T47D (cell line): ENCODE measurements at places on chromosomes 7 and 10.

- no peak for DNase-seq
Measured at GRCh38 chr10:104052431-104052830, 33.2 kb downstream of the COL17A1 start.

- no peak for DNase-seq
Measured at GRCh38 chr7:137166363-137166762, 177.2 kb downstream of the PTN start.

GRCh38 chr7:36661135-36661840 lies 63.0 kb downstream of the AOAH start:
- DNase-seq, result no peak

- DNase-seq, result no peak
Measured at GRCh38 chr10:131851346-131851745, 49.5 kb upstream of the PPP2R2D start.

- no peak for DNase-seq
Measured at GRCh38 chr7:134613623-134614347, 32.9 kb upstream of the BPGM start.

- DNase-seq, result no peak
Measured at GRCh38 chr7:44607141-44608068, 978 bp downstream of the OGDH start.

DNA sequence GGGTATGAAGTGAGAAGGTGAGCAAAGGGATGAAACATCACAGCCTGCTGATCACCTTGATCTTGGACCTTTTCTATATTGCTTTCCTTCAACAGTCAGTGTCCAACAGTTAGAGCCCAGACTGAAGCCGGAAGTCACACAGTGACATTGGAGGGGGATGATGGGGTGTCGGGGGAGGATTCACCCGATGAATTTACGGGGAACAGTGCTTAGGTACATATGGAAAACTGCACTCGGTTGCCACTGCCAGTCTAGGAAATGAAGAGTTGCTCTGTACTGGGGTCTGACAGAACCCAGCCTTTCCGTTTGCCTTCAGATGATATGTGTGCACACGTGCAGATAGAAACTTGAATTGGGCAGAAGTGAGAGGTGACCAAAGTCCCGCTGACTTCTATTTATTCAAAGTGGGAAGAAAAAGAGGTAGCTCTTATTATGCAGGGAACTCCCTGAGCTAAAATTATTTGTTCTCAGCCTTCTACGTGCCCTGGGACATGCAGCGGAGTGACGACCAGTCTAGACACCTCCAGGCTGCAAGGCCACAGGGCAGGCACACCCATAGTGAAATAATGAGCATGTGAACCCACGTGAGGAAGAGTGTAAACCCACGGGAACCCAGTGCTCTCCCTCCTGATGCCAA lies 107.2 kb upstream of the INHBA start:
- DNase-seq, result no peak

- DNase-seq, result peak; percentile 1
Measured at GRCh38 chr7:92292981-92293380, 47.2 kb downstream of the ANKIB1 start.

- no peak for DNase-seq
Measured at GRCh38 chr10:100653957-100654781, 91.2 kb upstream of the PAX2 start.

- DNase-seq, result no peak
Measured at GRCh38 chr7:130854481-130854880, 120.5 kb upstream of the KLF14 start.

DNA sequence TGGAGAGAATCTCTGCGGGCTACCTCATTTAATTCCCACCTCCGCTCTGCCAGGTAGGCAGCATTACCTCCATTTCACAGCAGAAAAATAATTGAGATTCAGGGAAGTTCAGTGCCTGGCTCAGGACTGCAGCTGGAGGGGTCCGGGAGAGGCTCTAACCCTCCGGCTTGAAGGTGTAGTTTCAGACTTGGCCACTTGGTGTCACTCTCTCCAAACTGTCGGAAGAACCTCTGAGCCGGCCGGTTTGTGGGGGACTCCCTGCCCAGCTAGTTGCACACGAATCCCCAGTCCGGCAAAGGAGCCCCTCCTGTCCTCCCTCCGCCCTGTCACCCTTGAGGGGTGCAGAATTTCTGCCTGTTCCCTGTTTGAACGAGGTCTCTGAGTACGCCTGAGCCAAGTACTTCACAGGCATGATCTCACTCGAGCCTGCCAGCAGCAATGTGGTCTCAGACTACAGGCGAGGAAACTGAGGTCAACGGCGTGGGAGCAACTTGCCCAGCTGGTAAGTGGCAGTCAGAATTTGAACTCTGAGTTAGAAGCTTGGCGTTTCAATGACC lies 144.7 kb upstream of the ZNF716 start:
- DNase-seq, result peak; percentile 56

- DNase-seq, result peak; percentile 18
Measured at GRCh38 chr10:83078160-83078559, 1061.1 kb upstream of the GHITM start.

GRCh38 chr10:59432207-59432900 lies 70.0 kb upstream of the FAM13C start:
- DNase-seq, result no peak

DNA sequence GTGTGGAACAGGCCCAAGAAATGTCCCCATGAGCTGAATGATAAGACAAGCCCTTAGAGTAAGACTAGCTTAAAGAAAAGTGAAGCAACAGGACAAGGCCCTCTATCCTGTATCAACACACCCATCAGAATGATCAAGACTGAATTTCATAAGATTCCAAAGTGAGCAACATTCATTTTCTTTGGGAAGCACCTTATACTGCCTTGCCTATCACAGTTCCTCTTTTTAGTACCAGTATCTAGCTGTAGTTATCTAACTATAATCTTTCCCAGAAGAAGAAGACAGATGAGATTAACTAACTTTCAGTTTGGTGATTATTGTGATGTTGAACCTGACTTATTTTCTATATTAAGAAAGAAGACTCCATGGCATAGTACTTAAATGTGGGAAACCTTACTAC lies 391.2 kb downstream of the PHTF2 start:
- no peak for DNase-seq

GRCh38 chr10:24360282-24361127 lies 151.6 kb downstream of the KIAA1217 start:
- DNase-seq, result peak; percentile 75

DNA sequence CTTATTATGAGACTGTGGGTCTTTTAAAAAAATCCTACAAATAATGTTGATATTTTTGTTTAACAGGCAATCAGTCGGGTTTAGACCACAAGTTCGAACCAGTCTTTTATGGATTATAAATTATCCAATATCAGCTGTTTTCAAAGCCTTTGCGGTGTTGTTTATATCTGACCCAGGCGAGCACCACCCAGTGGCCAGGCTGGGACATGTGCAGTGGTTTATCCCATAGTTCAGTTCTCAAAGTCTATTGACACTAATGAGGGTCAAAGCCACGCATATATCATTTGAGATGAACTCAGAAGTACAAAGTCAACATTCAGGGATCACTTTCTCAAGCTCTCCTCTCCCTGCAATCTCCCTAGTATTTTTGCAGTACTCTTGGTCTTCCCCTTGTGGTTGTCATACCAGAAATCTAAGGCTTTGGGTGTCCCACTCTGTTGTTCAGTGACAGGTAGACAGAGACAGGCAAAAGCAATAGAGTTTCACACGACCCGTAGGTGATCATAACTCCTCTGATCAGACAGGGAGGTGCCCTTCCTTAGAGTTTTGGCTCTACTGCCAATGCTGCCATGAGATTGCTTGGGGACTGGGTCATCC lies 117.4 kb upstream of the POM121L12 start:
- DNase-seq, result peak; percentile 63

- peak; percentile 83 for DNase-seq
Measured at GRCh38 chr7:24812305-24812945, 55.2 kb upstream of the GSDME start.

- peak; percentile 23 for DNase-seq
Measured at GRCh38 chr7:157760004-157760730, 423.4 kb downstream of the DNAJB6 start.

- no peak for DNase-seq
Measured at GRCh38 chr10:60735244-60735643, 43.0 kb upstream of the CDK1 start.

- no peak for DNase-seq
Measured at GRCh38 chr10:66717231-66717981, 208.4 kb upstream of the LRRTM3 start.

DNA sequence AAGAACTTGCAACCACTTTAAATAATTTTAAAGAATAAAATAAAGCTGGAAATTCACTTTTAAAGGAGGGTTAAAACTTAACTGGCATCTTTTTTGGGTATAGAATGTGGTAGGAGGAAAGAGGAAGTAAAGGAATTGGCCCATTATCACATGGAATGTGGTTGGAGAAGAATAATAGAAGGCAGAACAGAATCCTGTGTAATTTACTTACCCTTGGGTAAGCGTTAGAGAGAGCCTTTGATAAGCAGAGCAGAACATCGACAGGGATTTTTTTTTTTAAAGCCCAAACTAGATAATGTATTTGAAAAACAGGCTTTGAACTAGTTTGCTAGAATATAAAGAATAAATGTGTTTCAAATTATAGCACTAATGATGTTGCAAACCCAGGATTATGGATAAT lies 199.8 kb upstream of the KIAA1217 start:
- no peak for DNase-seq

GRCh38 chr7:32937344-32938174 lies 19.7 kb upstream of the FKBP9 start:
- DNase-seq, result no peak

- no peak for DNase-seq
Measured at GRCh38 chr7:146486519-146486918, 369.9 kb downstream of the CNTNAP2 start.

GRCh38 chr7:49295146-49295545 lies 370.8 kb downstream of the CDC14C start:
- DNase-seq, result no peak

GRCh38 chr10:101304316-101304715 lies 49.6 kb upstream of the BTRC start:
- DNase-seq, result no peak

- DNase-seq, result no peak
Measured at GRCh38 chr10:124161601-124162000, 68.2 kb upstream of the CHST15 start.

DNA sequence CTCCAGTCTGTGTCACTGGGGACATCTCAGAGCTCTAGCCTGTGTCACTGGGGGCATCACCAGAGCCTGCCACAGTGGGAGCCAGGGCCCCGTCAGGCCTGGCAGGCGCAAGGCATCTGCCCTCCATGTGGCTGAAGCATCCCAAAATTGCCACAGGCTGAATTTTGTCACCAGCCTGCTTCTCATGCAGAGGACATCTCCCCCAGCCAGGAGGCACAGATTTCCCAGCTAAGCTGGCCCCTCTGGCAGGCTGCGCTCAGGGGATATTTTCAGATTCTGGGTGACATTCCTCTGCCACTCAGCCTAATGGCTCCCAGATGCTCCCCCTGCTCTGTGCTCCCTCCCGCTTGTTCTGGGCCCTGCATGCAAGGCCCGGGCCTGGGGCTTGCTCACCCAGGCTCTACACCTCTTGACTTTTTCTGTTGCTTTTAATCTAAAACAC lies 64.6 kb downstream of the COL13A1 start:
- no peak for DNase-seq

DNA sequence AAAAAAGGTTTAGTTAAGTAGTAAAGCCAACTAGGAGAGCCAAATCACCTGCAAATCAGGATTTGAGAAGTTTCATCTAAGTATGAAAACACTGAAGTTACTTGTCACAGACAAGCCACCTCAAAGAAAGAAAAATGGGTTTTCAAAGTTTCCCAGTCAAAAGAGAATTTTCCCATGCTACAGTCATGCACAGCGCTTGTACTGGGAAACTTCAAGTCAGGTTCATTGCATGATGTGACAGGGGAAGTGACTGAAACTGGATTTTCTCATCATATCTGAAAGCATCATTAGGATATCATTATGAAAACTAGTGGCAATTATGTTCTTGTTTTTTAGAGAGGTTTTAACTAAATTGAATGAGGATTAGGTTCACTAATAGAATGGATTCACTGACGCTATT lies 167.0 kb downstream of the SGMS1 start:
- DNase-seq, result no peak

DNA sequence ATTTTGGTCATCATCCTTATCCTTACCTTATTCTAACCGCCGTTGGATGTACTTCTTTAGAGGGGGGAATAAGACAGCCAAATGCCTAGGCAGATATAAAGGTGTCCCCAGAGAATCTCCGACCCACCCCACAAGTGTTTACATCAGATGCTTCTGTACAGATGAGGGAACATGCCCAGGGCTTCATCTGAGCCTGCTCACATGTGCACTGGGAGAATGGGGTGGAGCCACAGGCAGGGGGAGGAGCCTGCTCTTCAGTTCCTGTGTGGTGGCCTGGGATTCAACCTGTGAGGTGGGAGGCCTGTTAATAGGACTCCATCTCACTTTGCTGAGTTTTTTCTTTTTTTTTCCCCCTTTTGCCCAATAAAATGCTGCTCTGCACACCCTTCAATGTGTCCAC lies 27.6 kb upstream of the OPTN start:
- DNase-seq, result no peak

GRCh38 chr7:155231241-155231800 lies 66.4 kb upstream of the INSIG1 start:
- no peak for DNase-seq

- DNase-seq, result no peak
Measured at GRCh38 chr7:147308539-147308938, 1191.9 kb downstream of the CNTNAP2 start.

GRCh38 chr7:112634107-112634506 lies 153.3 kb downstream of the LSMEM1 start:
- no peak for DNase-seq

- no peak for DNase-seq
Measured at GRCh38 chr10:48701941-48702340, 17.3 kb downstream of the WDFY4 start.

- no peak for DNase-seq
Measured at GRCh38 chr10:64011912-64012714, 490.9 kb downstream of the REEP3 start.

DNA sequence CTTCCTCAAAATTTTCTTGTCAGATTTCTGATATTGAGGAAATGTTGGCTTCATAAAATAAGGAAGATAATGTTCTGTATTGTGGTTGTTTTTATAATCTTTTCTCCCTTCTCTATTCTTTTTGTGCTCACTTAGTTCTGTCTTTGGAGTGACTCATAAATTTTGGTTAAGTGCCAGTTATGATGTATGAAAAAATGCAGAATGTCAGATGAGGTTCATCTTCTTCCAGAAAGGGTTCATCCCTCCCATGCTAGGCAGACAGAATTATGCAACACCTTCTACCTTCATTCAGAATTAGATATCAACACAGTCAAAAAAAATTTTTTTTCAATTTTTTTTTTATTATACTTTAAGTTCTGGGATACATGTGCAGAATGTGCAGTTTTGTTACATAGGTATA lies 36.6 kb upstream of the CYP2C19 start:
- DNase-seq, result no peak

DNA sequence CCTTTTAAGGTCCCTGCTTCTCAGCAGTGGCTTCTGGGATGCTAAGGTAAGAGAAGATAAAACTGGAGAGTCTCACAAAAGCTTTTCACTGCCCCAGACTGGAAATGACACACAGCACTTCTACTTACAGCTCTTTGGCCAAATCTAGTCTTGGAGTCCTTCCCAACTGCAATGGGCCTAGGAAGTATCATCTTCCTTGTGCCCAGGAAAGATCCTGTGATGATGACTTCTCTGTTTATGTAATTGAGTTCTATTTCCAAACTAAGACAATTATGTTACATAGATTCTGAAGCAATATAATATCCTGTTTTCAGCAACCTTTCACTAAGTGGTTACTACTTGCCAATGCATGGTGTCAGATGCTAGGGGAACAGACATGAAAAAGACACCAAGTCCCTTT lies 234.1 kb downstream of the PTEN start:
- no peak for DNase-seq

GRCh38 chr10:33820531-33820930 lies 486.1 kb upstream of the NRP1 start:
- no peak for DNase-seq
